Stimulated activated CD4-positive, alpha-beta T cell treated with anti-CD3 and anti-CD28 coated beads, Interleukin-12 subunit alpha, Interleukin-12 subunit beta, amount 100 ng/mL, for 24 hours (primary cell): ENCODE measurements at places on chromosomes 5 and 9.

GRCh38 chr9:133666845-133667244 lies 30.7 kb downstream of the DBH start:
- no peak for DNase-seq

GRCh38 chr5:145180371-145180770 lies 654.8 kb downstream of the PRELID2 start:
- DNase-seq, result no peak

DNA sequence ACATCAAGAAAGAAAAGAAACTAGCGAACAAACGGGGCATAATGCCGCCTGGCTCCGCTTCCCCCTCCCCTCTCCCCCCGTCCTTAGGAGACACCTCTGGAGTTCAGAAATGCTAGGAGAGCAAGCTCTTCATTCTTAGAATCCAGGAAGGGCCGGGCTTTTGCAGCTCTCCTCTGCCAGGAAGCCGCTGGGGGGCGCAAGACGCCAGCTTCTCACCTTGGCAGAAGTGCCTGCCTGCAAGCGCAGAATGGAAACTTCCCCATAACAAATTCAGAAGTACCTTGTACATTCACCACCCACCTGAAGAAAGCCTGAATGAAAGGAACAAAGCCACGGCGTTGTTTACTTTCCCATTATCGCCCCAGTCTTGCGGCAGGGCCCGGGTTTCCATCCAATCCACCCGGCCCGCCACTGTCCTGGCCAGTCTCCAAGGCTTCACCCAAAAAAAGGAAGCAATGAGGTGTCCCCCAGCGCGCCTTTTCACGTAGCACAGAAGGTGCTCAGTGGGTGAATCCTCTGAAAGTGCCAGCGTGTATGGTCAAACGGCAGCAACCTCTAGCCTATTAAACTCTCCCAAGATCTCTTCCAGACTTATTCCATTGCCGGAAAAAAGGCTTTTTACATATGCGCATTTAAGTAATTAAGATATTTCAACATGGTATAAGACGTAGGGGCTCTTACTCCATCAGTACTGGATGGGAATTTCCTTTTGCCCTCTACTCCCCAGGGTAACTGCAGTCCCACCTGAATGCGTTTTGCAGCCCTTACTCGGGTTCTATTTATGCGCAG lies 1.6 kb upstream of the GADD45G start:
- DNase-seq, result peak; percentile 86

- DNase-seq, result no peak
Observed at GRCh38 chr5:64690417-64691151, at the start of gene SHISAL2B. SHISAL2B (plus strand) TSS chr5:64690503; CDS start chr5:64690624, 121 bp downstream.

DNA sequence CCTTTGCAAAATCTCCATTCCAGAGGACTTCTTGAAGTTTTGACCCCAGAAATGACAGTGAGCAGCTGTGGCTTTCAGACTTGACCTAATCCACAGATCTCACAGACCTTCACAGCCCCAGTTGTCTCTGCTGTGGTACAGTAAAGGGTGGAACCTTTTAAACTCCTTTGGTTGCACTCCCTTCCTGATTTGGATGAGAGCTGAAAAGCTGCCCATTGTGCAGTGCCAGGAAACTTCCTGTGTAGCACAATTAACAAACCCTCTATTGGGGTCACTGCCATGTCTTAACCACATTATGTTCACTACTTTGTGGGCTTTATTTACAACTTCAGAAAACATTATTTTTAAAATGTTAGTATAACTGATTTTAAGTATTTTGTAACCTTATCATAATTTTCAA lies 56.7 kb upstream of the PCSK5 start:
- no peak for DNase-seq
